AG20443 (cell line): ENCODE measurements at places on chromosomes 3 and 15.

- DNase-seq: no peak
Measured at GRCh38 chr15:39593656-39594445, 13.0 kb downstream of the THBS1 start.

- no peak for DNase-seq
Measured at GRCh38 chr3:117666812-117667211, 957.2 kb downstream of the TUSC7 start.

- DNase-seq: peak; percentile 99
Measured at GRCh38 chr3:48465531-48466378, 19.2 kb downstream of the ATRIP start.

- no peak for DNase-seq
Measured at GRCh38 chr3:147215660-147216059, 190.7 kb downstream of the ZIC4 start.
